ENCODE measurements at places on chromosomes 4 and X.

DNA sequence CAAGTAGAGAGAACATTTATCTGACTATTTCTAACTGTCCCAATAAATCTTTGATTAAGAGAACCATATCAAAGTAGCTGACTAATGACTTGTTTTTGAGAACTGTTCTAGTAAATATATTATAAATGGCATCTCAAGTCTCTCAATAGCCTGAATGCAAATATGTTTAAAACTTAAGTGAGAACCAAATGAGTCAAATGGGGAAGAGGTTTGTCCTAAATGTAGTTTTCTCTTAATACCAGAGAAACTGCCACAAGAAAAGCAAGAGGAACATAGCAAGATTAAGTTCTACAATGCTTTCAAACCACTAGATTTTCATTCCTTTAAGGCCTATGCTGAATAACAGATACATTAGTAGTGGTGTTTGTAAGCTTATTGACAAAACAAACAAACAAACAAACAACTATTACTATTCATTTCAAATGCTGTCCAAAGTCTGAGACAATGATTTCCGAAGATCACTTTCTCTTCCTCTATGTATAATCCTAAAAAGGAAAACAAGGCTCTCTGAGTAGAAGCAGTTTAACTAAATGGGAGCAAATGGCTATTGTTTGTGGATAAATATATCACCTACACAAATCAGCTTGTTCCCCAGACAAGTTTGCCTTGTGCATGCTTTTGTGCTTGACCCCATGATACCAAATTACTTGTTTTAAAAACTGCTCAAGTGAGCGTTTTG lies 408.4 kb upstream of the EMCN start:
- no peak for DNase-seq

DNA sequence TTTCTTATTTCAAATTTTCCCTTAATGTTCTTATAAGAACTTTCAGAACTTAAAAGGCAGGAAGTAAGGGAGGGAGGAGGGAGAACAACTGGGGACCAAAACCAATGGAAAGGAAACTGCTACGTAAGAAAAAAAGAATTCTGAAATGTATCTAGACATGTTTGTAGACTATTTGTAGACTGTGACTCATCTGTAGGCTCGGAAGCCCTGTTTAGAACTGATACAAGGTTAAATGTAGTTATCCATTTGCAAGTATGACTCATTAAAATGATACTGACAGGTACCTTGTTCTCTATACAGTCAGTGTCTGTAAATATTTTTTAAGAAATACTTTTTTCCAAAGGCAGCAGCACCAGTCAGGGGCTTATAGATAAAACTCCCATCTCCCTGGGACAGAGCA lies 202.0 kb downstream of the DHX15 start:
- no peak for DNase-seq

GRCh38 chrX:45747905-45748304 lies 547.2 kb upstream of the DIPK2B start:
- no peak for DNase-seq

GRCh38 chrX:25754399-25754798 lies 383.7 kb upstream of the MAGEB18 start:
- DNase-seq = no peak

DNA sequence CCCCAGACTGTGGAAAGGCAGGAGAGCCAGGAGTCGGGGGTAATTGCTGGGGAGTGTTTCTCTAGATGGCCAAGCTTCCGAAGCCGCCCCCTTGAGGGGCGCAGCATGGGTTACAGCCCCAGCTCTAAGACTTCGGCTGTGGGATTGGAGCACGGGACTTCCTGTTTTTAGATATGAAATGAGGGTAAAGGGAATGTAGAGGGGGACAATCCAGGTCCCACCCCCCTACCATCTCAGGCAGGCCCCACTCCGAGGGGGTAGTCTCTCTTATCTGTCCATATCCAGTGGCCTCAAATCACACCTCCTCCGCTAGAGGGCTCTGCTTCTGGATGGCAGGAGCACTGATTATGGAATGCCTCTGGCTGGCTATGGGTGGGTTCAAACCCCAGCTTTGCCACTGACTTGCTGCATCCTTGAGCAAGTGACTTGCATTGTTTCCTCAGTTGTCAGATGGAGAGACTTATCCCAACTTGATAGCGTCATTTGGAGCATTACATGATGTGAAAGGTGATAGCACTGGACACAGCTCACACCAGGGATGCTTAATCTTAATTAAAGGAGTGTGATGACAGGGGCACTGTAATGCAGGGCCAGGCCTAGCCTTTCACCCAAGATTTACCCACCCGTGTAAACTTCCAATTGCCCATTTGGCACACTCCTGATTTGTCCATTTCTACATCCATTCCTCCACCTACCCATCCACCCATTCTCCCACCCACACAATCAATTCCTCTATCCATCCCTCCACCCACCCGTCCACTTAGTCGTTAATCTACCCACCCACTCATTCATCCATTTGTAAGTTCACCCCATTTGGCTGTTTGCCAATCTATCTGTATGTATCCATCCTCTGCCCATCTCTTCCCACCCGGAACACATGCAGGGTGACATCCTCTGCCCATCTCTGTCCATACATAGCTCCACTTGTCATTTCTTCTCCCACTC lies 848 bp upstream of the KCND1 start:
- peak; percentile 40 for DNase-seq

DNA sequence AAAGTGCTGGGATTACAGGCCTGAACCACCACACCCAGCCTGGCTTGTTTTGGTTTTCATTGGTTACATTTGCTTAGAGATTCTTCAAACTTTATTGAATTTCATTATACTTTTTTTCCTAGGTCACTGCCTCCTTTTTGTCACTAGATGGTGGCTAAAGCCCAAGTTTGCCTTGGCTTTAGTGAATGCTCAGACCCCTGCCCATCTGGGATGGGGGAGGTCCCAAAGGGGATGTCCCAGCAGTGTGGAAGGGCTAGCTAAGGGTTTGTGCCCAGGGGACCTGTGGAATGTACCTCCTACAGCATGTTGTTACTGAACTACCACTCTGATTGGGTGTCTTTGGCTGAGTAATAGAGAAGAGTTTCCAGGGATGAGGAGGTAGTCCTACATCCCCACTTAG lies 58.4 kb downstream of the CEP135 start:
- no peak for DNase-seq

GRCh38 chr4:925771-926500 lies 6.2 kb downstream of the GAK start:
- no peak for DNase-seq

- no peak for DNase-seq
Observed at GRCh38 chr4:128917781-128918180, 108.3 kb downstream of the JADE1 start.

DNA sequence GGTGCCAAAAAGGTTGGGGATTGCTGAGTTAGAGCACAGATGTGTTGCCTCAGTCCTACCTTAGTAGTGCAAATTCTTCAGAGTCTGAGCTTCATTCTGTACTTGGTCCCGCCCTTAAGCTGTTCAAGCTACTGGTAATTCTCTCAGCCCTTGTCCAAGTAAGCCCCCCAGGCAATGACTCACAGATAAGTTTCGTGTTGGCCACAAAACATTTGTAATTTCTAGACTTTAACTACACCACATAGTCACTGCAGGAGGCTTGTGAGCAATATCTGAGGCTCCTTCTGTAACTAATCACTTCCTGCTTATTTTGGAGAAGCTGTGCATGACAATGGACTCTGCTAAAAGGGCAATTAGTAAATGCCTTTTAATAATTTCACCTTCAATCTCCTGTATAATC lies 1420.5 kb downstream of the PCDH7 start:
- DNase-seq = no peak

DNA sequence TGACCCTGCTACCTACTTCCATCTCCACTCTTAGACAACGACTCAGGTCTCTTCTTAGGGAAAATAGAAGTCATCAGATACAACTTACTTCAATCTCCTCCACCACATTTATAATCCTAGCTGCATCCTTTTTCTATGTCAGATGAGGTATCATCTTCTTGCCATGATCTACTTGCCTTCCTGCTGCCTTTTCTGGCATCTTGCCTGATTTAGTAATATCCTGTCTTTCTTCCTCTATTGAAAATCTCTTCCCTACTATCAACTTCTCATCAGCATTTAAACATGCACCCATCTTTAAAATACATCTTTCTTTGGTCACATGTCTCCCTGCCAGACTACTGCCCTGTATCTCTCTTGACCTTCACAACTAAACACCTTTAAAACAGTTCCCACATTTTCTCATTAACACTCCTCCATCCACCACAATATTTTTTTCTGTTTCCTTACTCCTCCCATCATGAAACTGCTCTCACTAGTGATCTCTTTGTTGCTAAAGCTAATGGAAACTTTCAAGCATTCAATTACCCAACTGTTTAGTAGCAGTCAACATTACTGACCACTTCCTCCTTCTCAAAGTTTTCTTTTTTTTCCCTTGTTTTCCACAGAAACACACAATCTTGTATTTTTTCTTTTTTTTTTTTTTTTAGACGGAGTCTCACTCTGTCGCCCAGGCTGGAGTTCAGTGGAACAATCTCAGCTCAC lies 100.8 kb upstream of the CXorf66 start:
- no peak for DNase-seq

DNA sequence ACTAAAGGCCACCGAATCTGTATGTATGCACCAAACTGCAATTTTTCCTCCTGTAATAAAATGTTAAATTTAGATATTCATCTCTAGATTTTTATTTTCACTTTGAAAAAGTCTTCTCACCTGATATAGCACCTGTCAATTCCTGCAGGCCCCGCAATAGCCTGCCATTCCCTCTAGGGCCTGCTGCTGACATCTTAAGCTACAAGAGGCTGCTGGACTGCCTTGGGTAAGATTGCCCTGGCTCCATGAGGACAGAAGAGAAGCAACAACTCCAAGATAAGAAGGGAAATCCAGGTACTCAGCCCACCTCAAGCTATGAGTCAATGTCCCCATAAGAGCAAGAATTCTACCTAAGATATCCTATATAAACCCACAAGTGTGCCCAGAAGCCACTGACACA lies 230.2 kb upstream of the AGTR2 start:
- no peak for DNase-seq

GRCh38 chr4:48640225-48640624 lies 139.9 kb downstream of the FRYL start:
- no peak for DNase-seq

GRCh38 chrX:23389196-23389792 lies 54.6 kb downstream of the PTCHD1 start:
- DNase-seq = no peak

DNA sequence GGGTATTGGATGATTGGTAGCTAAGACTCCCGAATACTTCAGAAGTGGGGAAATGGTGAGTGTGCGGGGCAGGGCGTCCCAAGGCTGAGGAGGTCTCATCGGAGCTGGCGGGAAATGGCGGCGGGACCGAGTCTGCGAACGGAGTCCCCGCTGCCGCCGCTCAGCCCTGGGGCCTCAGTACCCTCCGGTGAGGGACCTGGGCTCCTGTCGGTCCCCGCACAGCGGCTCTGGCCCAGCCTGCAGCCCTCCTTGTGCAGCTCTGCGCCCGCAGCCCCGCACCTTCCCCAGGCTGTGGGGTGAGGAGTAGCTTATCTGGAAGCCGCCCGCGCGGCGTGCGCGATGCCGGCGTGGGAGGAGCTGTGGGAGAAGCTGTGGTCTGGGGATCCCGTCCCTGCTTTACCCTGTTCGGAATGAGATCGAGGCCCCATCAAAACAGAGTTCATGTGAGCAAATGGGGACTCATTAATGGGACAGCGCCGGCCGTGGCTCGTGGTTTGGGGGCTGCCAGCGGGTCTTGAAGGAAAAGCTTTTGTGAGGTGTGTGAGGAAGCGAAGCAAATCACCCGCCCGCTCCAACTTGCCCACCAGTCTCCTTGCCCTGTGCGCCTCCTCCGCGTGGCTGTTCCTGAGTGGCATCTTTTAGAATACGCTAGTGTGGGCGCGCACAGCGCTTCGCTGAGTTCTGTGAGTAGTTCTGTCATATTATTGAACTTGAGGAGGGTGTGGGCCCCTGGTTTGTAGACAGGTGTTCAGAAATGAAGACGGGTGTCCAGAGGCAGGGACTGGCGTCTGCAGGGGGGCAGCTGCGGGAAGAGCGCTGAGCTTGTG lies 531 bp downstream of the ZNF141 start:
- peak; percentile 45 for DNase-seq

GRCh38 chr4:152697284-152698088 lies 17.7 kb upstream of the TMEM154 start:
- no peak for DNase-seq

- DNase-seq = no peak
Observed at GRCh38 chr4:105088110-105088879, 58.4 kb upstream of the TET2 start.

DNA sequence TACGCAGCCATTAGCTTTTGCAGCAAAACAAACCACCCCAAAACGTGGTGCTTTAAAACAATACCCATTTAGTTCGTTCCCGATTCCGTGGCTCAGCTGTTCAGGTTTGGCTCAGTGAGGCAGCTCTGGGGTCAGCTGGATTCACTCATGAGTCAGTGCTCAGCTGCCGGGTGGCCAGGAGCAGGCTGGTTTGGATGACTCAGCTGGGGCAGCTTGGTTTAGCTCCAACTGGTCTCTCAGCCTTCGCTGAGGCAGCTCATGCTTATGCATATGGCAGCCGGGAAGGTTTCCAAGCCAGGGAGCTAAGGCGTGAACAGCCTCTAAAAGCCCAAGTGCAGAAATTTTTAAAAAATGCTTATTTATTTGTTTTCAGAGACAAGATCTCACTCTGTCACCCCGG lies 13.3 kb upstream of the CD99 start:
- DNase-seq = no peak

- DNase-seq = no peak
Observed at GRCh38 chr4:98746530-98746929, 88.1 kb upstream of the TSPAN5 start.

DNA sequence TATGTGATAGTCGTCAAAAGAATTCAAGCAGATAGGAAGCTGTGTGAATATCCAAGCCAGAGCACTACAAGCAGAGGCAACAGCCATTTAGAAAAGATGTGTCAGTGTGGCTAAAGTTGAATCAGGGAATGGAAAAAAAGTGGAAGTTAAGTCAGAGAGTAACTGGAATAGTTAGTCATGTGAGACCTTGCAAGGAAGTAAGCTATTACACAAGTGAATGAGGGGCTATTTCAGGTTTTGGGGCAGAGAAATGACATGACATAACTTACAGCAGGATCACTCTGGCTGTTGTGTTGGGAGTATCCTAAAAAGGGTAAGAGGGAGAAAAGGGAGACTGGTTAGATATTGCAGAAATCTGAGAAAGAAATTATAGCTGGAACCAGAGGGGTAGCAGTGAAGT lies 236.6 kb upstream of the PCDH18 start:
- DNase-seq = no peak

DNA sequence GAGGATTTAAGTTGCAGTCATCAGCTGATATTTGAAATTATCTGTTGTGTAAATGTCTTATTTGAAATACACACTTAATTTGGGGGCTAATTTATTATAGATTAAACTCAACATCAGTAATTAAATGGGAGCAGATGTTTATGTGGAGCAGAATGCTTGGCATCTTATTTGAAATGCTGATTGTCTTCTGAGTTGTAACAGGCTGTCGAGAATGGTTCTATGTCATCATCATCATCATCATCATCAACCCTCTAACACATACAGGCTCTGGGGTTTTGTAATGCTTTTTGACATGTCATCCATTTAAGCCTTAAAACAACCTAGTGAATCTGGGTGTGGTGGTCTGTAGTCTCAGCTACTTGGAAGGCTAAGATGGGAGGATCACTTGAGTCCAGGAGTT lies 8.2 kb downstream of the MTMR1 start:
- DNase-seq = no peak

Measured in CD4-positive, alpha-beta T cell treated with Interleukin-1 beta for 1 hour (primary cell).